ENCODE measurements at places on chromosomes 5 and 9.

- no peak for DNase-seq
Measured at GRCh38 chr5:67081261-67081660, 115.3 kb downstream of the CD180 start.

- no peak for DNase-seq
Measured at GRCh38 chr9:123299558-123300126, 31.3 kb upstream of the STRBP start.

- DNase-seq: no peak
Measured at GRCh38 chr5:142819825-142820224, 49.6 kb downstream of the ARHGAP26 start.

- DNase-seq: peak; percentile 5
Measured at GRCh38 chr5:96752341-96753016, 55.3 kb downstream of the ERAP1 start.

Measured in NCI-H524 treated with DMSO at 0.1 percent for 48 hours (cell line).